Muscle of leg (tissue), 16 donors: ENCODE measurements at places on chromosomes 1 and 21. TPM values are rescaled to one million over a fixed set of nuclear protein-coding genes. Genes with fewer than 3 reads are reported as not detected.

DNA sequence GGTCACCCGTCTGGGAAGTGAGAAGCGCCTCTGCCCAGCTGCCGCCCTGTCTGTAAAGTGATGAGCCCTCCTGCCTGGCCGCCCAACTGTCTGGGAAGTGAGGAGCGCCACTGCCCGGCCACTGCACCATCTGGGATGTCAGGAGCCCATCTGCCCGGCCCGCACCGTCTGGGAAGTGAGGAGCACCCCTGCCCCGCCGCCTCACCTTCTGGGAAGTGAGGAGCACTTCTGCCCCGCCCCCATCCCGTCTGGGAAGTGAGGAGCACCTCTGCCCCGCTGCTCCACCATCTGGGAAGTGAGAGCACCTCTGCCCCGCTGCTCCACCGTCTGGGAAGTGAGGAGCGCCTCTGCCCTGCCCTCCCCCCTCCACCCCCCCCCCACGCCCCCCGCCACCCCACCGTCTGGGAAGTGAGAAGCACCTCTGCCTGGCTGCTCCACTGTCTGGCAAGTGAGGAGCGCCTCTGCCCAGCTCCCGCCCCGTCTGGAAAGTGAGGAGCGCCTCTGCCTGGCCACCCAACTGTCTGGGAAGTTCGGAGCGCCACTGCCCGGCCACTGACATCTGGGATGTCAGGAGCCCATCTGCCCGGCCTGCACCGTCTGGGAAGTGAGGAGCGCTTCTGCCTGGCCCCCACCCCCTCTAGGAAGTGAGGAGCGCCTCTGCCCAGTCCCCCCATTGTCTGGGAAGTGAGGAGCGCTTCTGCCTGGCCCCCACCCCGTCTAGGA is 4.5 kb upstream of the ZZZ3 start:
- H3K4me3 ChIP-seq, result no peak overlapping the region
- no peak overlapping the region for H3K27ac ChIP-seq
- no peaks in the 10 kb centered on the region for H3K36me3 ChIP-seq
- H3K4me1 ChIP-seq, result peaks cover 7% of the 10 kb centered on the region
- no peak for DNase-seq

DNA sequence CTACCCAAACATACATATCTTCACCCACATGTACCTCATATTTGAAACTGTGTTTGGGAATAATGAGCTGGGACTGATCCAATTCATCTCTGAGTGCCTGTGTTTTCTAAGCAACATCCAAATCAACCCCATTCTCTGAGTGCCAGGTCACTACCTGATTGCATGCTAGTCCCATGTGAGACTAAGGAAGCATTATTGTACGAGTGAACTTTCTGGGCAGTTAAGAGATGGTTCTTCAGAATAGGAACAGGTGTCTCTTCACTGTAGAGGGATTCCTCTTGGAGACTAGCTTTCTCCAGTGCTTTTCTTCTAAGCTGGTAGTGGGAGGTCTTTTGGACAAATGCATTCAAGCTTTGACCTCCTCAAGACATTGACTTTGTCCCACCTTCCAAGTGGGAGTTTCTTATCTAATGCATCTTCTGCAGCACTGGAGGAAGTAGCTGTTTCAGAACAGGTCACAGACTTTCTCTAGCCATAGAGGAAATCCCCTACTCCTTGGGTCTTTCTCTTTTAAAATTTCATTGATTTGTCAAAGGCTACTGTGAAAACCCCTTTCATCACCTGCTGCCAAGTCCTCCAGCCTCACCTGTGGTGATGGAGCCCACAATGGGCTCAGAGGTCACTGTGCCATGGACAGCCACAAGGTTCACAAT is 172.0 kb upstream of the KIAA0040 start:
- DNase-seq, result no peak
- H3K4me1 ChIP-seq, result peaks cover 5% of the 10 kb centered on the region
- H3K4me3 ChIP-seq, result no peak overlapping the region
- no peak overlapping the region for H3K27ac ChIP-seq

DNA sequence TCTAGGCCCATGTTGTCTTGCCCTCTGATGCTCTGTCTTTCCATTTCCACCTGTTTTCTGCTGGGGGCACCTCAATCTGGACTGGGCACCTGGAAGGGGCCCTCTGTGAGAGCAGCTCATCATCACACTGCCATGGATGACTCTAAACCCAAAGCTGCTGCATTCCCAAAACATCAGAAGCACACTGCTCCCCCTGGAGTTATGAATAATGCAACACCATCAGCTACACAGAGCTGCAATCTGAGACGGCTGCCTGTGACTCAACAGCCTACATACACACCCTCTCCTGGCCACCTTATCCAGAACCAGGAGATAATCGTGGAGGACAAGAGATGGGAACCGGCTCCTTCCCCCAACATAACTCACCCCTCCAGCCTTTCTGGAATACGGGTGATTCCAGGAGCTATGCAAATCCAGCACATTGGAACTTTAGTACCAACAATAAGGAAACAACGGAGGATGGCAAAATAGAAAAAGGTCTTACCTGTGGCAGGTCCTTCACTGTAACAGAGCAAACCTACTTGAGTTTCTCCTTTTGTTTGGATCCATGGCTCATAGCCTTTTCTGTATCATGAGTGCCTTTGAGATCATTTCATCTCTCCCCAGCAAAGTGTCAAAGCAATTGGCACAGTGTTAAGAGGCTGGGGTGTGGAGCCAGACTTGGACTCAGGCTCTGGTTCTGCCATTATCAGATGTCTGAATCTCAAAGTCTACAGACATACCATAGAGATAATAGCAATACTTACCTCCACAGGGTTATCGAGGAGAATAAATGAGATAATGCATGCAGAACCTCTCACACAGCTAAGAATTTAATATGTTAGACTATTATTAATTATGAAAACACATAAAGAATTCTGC is 29.3 kb downstream of the AK2 start:
- no peaks in the 10 kb centered on the region for H3K27me3 ChIP-seq
- H3K4me3 ChIP-seq, result no peak overlapping the region
- DNase-seq, result peak; percentile 61
- no peak overlapping the region for H3K27ac ChIP-seq

DNA sequence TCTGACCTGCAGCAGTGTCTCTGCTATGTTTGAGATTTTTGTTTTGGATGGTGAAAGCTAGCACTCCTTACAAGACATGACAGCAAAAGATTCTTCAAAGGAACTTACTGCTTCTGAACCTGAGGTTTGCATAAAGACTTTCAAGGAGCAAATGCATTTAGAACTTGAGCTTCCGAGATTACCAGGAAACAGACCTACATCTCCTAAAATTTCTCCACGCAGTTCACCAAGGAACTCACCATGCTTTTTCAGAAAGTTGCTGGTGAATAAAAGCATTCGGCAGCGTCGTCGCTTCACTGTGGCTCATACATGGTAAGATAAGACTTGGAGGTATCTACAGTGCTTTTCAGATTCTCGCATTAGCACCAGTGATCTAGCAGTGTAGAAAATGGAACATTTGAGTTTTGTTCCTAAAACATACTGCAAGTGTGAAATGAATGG is 200.2 kb downstream of the PDE4B start:
- no peak overlapping the region for H3K27ac ChIP-seq
- no peaks in the 10 kb centered on the region for H3K27me3 ChIP-seq
- H3K4me3 ChIP-seq, result no peak overlapping the region
- no peaks in the 10 kb centered on the region for H3K4me1 ChIP-seq
- DNase-seq, result no peak
- no peaks in the 10 kb centered on the region for H3K36me3 ChIP-seq

Gene OR2T2
- total RNA-seq, result not detected

Gene HES3
- total RNA-seq, result not detected

Gene FRRS1
- 4.8 TPM for total RNA-seq

Gene LAPTM5
- 5.6 TPM for total RNA-seq

Gene CLCA1
- total RNA-seq, result not detected
